ENCODE measurements at places on chromosomes 5 and 9.

DNA sequence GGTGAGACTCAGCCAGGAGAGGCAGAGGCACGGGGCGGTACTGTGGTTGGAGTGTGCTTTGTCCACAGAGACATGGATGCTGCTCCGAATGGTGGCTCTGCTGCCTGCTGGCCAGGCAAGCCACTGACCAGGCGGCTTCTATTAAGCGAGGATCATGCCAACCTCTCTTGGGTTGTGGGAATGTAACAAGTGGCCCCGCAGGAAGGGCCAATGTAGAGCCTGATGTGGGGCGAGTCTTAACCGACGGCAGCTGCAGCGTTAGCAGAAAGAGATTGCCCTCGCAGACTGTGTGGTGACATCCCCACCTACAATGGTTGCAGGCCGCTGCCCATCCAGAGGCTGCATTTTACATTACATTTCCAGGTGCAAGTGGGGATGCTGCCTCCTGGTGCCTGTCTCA lies 46.6 kb upstream of the SLC25A51 start:
- no peak for DNase-seq

DNA sequence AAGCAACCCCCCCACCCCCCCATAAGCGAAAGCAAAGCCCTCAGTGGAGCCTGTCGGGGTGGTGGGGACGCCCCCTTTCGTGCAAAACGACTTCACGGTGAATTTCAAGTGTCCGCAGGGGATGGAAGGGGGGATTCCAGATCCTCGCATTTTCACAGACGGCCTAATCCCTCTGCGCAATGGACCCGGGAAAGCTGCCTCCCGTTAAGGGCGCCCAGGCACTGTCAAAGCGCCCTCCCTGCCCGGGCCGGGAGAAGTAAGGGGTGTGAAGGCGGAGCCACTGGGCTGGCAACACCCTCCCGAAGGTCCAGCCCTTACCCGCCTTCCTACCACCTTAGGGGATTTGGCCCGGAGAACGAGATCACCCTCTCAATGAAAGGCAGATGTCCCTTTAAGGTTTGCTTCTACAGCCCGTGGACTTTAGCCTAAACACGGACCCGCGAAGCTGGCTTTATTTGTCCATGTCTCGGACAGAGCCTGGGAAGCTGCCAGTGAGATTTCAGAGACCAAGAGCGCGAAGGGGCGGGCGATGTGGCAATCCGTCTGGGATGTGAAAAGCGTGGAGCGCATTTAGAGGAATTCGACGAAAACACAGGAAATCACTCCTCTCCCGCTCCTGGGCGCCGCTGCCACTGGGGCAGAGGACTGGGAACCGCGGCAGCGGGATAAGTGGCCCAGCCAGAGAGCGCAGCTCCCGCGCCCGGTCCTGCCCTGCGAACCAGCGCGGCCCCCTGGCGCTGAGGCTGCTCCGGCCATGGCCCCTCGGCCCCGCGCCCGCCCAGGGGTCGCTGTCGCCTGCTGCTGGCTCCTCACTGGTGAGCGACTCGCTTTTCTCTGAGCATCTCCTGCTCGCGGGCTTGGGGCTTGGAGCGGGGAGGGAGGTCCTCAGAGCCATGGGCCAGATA lies at the start of the genes ITGA1 and PELO:
Gene ITGA1, plus strand, starts transcription at position 317 of the 905 bp plus-strand sequence. Its CDS starts 438 bp downstream, at position 755.
Gene PELO, plus strand, starts transcription at position 317 of the 905 bp plus-strand sequence. CDS start 12,479 bp downstream, outside the sequence.
- no peak for DNase-seq

DNA sequence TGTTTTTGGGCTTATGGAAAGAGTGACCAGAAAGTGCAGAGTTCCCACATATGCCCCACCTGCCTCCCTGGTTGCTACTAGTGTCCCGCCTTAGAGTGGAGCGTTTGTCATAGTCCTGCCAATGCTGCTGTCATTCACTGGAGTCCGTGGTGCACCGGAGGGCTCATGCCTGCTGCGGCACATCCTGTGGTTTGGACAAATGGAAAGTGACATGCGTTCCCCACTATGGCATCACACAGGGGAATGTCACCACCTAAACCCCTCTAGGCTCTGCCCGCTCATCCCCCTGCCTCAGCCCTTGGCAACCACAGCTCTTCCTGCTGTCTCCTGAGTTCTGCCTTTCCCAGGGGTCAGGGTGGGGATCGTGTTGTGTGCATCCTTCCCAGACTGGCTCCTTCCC lies 29.2 kb downstream of the IRX4 start:
- DNase-seq = no peak

GRCh38 chr9:133248726-133249295 lies 26.2 kb downstream of the ABO start:
- DNase-seq = no peak

GRCh38 chr5:74895906-74896305 lies 29.7 kb upstream of the FAM169A start:
- DNase-seq = peak; percentile 10

DNA sequence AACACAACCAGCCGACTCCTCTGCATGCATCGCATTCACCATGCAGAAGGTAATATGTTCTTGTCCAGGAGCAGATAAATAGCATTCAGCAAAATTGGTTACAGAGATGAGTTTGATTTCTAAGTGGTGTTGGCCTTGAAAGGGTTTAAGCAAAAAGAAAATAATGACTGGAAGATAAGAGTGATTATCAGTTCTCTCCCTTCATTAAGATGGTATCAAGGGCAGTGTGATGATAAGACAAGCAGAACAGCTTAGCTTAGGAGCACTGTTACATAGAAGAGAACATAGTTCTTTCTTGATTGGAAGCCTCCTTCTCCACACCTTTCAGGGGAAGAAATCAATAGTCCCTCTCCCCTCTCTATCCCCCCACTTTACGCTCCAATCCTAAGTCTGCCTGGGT lies 121.5 kb downstream of the GALNT10 start:
- no peak for DNase-seq

DNA sequence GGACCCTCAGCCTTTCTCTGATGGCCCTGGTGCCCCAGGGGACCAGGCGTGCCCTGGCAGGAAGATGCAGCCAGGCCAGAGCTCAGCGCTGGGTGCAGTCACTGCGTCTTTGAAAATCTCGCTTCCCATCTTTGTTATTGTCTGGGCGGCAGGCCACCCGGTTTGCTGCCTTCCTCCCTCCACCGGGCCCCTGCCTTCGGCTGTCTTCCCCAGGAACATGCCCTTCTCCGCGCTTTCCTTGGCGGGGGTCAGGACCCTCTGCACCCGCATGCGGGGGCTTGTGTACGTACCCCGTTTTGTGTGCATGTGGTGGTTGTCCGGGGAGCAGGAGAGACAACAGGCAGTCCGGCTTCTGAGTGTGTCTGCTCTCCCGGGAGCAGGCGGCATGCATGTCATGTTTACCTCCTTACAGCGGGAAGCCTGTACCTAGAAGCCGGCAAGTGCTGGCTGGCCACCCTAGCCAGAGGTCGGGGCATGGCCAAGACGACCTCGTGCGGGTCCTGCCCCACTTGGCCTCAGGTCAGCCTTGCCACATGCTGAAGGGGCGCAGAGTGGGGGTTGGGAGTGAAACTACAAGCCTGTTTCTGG lies 49.5 kb downstream of the DAB2IP start:
- DNase-seq = no peak

- no peak for DNase-seq
Measured at GRCh38 chr5:16805486-16805885, 130.6 kb downstream of the MYO10 start.

- no peak for DNase-seq
Measured at GRCh38 chr9:6843742-6844141, 86.0 kb downstream of the KDM4C start.

- no peak for DNase-seq
Measured at GRCh38 chr9:37033682-37034304, at the start of gene PAX5. PAX5 (minus strand) TSS chr9:37034268; CDS start chr9:37034031, 237 bp downstream.

DNA sequence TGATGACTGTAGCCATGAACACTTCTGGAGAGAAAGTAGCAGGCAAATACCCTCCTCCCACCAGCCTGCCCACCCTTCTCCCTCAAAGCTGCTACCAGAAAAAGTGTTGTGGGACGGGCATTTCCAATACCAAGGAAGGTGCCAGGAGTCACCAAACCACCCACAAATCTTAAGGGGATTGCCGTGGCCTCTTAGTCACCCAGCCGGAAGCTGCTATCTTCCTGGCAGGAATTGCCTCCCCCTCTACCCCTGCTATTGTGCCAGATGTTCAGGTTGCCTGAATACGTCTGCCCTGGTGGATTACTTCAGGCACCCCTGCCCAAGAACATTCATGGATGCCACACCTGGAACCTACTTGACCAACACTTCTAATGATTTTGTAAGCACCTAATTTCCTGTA lies 156.1 kb downstream of the TTC39B start:
- no peak for DNase-seq

- DNase-seq = no peak
Measured at GRCh38 chr5:36561601-36562000, 44.8 kb upstream of the SLC1A3 start.

DNA sequence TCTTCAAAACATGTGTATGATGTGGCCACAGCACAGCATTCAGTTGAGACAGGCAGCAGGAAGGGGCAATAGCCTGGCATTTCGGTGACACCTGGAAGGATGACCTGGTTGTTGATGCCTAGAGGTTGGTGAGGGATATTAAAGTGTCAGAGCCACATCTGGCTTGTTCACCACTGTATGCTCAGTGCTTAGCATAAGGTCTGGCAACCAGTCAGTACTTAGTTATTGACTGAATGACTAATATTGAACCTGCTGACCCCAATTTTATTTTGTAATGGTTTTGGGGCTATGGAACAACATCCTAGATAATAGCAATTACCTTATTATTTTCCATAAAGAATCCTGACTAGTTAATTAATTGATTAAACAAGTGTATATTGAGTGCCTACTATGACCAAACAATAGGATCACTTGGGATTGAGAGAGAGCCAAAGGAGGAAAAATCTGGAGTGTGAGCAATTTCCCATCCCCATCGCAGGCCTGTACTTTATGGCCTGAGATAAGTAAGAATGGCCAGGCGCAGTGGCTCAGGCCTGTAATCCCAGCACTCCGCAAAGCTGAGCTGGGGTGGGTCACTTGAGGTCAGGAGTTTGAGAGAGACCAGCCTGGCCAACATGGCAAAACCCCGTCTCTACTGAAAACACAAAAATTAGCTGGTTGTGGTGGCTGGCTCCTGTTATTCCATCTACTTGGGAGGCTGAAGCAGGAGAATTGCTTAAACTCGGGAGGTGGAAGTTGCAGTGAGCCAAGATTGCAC lies 85.4 kb upstream of the PLPP1 start:
- DNase-seq = no peak

DNA sequence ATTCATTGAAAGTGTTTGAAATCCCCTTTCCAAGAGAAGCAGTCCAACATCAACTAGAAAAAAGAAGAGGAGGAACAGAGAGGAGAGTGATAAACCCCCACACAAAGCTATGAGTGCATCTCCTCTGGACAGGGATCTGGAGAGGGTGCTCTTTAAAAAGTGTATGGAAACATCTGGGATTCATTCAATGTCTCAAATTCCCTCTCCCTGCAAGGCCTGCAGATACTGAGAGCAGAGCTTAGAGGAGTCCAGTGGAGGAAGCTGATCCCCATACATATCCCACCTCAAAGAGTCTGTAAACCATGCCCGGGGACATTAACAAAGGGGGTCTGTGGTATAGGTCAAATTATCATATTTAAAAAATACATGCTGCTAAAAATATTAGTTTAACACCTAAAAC lies 2.2 kb downstream of the SPOCK1 start:
- no peak for DNase-seq

DNA sequence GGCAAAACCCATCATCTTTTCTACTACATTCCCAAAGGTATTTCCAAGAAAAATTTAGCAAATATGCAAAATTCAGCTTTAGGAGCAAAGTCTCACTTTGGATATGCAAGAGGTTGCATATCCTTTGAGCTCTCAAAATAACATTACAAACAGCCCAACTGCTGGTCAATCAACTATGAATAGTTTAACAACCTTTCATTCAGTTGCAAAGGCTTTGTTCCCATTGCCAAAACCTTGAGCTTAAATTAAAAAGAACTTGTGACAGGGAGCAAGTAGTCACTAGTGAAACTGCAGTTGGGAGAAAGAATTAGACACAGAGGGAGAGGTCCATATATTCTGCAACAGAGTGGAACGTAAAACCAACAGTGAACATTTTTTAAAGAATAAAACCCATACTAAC lies 8.8 kb downstream of the ZNF608 start:
- DNase-seq = no peak

DNA sequence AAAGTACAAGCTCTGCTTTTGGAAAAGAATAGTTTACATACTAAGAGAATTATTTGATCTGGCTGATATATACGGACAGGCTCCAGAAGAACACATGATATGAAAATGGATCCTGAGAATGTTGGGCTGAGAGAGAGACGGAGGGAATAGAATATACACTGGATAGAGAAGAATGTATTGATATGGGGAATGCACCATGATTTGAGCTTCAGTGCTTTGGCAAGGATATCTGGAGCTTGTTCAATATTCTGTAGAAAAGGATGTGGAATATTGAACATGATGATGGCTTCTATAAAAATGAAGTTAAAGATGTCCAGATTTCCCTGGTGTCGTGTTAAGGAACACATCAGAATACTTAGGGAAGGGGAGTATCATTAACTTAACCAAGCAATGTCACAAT lies 280.5 kb upstream of the VLDLR start:
- DNase-seq = no peak

DNA sequence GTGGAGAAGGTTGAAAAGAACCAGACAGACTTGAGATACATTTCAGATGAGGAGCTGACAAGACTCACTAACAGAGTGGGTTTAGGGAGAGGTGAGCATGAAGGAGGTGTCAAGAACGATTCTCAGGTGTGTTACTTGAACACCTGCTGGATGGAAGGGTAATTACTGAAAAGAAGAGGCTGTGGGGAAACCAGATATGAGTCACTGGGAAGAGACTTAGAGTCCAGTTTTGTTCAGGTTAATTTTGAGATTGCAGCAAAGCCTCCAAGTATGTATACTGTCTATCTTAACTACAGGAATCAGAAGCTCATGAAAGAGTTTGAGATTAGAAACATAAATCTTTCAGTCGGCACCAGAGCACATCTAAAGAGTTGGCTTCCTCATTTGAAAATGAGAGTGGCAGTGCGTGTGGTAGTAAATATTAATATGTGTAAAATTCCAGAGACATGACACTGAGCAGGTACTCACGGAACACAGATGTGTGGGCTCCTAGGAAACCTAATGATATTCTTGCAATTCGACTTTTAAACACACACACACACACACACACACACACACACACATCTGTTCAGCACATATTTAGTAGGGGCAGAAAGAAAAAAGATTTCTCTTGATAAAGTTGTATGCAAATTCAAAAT lies 197.1 kb downstream of the CDH18 start:
- no peak for DNase-seq

- no peak for DNase-seq
Measured at GRCh38 chr5:133393776-133394476, 218.4 kb downstream of the FSTL4 start.

- no peak for DNase-seq
Measured at GRCh38 chr9:74503666-74504065, 6.5 kb downstream of the RORB start.

- no peak for DNase-seq
Measured at GRCh38 chr9:34985311-34985899, 4.1 kb upstream of the DNAJB5 start.

GRCh38 chr5:118068886-118069285 lies 919.5 kb downstream of the DTWD2 start:
- no peak for DNase-seq

Measured in non-pigmented ciliary epithelial cell (primary cell).